Inflammatory macrophage (primary cell): ENCODE measurements at places on chromosomes 5 and 9.

DNA sequence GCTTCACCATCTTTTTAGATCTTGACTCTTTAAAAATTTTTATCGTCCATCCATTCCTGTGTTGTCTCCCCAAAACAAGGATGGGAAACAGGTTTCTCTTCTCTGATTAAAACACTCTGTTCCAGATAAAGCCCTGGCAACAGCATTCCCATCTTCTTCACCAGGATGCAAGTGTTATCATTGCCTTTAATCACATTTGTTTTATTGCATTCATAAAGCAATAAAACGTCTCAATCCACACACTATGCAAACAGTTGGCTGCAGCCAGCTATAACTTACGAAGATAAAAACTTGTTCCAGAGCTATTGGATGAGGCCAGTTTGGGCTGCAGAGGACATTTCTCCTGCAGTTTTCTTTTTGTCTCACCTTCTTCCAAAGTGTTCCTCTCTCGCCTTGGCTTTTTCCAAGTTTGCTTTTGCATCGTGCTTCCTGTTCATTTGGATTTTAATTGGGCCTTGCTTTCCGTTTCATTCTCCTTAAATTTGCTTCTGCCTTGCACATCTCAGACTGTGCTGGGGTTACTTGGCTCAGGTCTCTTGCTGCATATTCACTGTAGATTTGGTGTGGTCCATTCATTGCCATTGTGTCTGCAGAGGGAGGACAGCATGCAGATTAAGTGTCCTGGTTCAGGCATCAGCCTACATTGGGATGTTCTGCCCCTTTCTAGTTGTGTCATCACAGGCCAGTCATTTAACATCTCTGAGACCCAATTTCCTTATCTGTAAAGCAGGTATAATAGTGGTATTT, 136.5 kb upstream of the LIFR start:
- DNase-seq, result no peak

GRCh38 chr9:3124001-3124400, 280.1 kb upstream of the PUM3 start:
- no peak for DNase-seq

DNA sequence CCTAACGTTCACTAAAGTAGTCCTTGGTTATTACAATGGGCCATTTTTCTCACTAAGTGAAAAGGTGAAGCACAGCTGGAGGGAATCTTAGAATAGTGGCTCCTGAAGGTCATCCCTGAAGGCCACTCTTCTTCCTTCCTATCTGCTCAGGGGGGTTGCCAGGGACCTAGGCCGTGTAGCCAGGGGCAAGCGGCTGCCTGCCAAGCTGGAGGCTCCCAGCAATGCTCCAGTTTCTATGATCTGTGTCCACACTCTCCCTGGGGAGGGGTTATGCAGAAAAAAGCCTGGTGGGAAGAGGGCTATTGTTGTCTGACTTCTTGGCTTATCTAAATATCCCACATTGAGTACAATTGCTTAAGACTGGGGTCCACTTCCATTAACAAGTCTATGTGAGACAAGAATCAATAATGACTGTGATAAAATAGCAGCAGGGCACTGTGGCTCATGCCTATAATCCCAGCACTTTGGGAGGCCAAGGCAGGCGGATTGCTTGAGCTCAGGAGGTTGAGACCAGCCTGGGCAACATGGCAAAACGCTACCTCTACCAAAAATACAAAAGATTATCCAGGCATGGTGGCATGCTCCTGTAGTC, 3.8 kb downstream of the NMRK1 start:
- no peak for DNase-seq

DNA sequence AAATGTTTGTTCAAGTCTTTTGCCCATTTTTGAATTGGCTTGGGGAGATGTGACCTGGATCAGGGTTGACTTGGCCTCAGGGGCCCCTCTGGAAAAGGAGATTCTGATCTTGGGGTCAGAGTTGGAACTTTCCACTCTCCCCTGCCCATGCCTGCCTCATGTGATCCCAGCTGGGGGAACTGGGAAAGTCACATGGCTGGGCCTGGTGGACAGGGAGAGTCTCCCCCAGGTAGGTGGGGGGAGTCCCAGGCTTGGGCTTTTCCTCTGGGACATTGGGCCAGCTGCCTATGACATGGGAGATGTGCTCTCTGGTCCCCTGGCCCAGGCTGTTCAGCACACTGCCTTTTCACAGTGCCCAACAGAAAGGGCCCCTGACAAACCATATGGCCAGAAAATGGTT, 60.7 kb downstream of the NDST1 start:
- DNase-seq, result no peak

GRCh38 chr5:77960863-77961396, 184.8 kb upstream of the TBCA start:
- DNase-seq, result no peak

GRCh38 chr9:6557883-6558616, 87.5 kb downstream of the GLDC start:
- no peak for DNase-seq

DNA sequence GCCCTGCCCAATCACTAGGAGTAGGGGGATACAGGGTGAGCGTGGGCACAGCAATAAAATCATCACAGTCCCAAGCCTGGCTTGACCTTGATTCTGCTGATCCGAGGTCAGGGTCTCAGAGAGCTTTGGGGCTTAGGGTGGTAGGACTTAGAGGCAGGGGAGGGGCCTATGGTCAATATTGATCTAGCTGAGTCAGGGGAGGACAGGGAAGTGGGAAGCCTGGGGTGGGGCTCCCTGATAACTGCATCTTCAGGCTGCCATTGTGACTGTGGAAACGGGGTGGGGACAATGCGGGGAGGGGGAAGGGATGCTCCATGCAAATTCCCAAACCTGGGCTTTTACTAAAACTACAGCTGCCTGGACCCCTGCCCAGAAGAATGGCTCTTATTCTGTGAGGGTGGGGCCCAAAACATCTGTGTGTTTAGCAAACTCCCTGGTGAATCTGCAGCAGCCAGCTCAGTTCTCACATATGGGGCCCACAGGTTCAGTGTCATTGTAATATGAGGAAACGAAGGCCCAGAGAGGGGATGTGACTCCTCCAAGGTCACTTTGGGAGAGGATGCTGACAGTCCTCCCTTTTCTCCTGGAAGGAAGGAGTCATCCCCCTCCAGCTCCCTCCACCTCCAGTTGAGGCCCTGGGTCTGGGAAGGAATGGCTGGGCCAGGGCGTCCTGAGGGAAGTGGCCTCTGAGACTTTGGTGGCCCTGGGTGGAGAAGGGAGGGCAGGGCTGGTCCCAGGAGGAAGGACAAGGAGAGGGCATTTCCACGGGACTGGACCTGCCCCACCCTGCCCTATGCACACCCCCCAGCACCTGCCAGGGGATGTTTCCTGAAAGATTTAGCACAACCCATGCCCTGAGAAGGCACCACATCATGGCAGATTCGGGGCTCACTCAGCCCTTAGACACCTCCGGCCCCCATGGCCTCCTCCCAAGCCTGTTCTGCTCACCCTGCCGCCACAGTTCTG, 26.4 kb downstream of the SLC6A7 start:
- no peak for DNase-seq

DNA sequence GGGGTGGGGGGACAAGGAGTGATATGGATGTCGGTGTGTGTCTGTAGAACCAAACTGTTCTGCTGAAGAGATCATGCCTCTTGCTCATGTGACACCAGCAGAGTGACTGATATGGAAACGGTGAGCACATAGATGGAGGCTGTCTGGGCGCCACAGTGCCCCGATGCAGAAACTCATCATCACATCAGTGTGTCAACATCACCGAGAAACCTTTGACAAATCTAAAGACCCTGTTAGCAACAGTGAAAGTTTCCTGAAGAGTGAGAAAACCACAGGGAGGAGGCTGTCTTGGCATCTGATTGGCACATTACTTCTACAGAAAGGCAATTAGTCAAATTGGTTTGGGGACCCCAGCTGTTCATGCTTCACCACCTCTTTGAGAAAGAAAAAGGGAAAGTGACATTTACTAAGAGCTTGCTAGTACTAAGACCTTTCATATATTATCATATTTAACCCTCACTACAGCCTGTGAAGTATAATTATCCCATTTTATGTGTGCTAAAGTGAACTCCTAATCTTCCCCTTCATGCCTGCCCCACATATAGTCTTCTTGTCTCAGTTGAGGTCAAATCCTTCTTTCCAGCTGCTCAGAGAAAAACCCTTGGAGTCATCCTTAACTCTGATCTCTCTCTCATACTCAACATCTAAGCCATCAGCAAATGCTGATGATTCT, 25.6 kb downstream of the CSF2 start:
- no peak for DNase-seq

- no peak for DNase-seq
Observed at GRCh38 chr9:113614843-113615648, 151.5 kb downstream of the RGS3 start.

DNA sequence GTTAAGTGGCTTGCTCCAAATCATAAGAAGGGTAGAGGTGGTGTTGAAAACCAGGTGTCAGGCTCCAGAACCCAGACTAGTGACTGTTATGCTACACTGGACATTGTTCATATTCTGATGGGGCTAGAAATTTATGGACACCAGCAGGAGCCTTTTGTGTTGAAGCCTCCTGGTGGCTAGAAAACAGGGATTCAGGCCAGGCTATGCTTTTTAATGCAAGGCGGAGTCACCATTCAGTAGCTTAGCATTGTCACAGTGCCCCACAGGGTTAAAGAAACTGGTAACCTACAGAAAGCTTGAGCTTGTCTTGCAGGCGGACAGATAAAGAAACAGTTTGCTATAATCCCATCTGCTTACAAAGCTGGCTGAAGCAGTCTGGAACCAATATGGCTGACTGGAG, 23.0 kb upstream of the GOLM1 start:
- DNase-seq, result no peak

DNA sequence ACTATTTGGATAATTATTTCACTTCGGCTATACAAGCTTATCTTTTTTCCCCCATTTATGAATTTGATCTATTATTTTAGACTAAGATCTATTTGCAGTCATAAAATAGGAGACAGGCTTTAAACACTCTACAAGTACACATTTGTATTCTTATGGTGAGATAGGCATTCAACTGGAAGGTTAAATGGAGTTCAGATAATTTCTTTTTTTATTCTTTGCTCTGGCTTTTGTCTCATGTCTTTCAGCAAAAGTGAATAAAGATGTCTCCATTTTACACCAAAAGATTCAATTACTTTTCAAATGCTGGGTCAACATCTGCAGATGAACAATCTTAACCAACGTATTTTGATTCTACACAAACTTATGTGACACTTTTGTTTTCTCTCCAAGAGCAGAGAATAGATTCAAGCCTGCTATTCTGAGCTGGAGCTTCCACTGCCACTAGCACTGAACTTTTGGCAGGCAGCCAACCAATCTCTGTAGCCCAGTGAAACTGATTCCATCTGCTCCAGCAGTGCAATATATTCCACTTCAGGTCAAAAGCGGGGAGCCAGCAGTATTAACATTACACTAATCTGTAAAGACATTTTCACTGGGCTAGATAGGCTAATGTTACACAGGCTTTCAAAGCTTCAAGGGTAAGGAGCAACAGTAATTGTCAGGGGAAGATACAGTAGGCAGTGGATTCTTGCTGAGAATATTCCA, 452.0 kb upstream of the ZNF608 start:
- no peak for DNase-seq

- DNase-seq, result no peak
Observed at GRCh38 chr9:35470894-35471293, 19.0 kb upstream of the RUSC2 start.
